ENCODE measurements at places on chromosomes 6 and 20.
A peak's percentile ranks its signal among the peaks of the same experiment; 100 is the strongest.

DNA sequence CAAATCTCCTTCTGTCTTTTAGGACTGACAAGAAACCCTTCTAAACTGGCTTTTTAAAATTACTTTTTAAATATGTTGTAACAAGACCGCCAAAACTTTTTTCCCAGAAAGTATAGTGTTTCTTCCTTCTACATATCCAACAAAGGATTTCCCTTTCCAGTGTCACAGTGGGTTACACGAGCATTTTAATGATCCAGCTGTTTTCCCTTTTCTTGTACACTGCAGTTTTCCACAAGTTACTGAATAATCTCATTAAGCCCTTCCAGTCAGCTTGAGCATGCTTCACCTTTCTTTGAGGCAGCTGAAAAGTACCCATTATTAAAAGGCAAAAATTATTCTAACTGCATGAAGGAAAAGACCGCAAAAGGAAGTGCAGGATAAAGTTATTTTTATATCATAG is 48.6 kb downstream of the CD24 start:
- DNase-seq, result no peak

DNA sequence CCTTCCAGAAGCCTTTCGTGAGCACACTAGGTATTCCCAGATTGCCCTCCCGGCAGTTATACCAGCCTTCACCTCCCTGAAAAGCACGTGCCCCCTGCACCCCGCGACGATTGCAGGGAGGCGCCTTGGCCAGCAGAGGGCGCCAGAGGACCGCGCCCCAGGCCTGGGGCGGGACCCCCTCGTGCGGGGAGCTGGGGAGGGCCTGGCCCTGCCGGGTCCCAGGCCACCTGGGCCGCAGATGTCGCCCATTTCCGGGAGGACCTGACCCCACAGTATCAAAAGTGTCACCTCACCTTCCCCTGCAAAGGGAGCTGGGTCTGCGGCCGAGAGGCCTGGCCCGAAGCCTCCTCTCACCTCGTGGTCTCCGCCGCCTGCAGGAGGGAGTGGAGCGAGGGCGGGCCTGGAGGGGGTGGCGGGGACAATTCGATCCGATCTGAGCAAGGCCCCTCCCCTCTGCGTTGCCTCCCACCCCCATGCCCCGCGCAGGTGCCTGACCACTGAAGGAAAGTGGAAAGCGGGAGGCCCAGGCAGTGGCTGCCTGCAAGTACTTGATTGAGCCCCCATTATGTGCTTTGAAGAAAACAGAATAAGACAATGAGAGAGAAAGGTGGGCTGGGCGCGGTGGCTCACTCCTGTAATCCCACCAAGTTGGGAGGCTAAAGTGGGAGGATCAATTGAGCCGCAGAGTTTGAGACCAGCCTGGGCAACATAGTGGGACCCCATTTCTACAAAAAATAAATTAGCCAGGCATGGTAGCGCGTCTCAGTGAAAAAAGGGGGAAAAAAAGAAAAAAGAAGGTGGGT is 3.5 kb upstream of the SNAI1 start:
- DNase-seq, result peak; percentile 44

DNA sequence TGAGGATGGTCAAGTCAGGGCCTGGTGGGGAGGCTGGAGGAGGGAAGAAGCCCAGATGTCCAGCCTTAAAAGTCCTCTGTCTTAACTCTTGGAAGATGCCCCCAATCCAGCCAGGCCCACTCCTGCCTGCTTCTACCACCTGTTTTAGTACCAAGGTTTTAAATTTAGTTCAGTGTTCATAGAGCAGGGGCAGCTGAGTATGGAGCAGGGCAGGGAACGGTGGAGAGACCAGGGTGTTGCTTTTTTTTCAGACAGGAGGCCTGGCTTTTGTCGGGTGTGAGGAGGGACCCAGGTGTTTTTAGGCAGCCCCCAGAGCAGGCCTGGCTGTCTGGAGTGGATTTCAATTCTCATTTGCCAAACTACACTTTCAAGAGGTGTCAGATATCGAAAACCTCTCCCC is 278.8 kb downstream of the CDC5L start:
- DNase-seq, result no peak

DNA sequence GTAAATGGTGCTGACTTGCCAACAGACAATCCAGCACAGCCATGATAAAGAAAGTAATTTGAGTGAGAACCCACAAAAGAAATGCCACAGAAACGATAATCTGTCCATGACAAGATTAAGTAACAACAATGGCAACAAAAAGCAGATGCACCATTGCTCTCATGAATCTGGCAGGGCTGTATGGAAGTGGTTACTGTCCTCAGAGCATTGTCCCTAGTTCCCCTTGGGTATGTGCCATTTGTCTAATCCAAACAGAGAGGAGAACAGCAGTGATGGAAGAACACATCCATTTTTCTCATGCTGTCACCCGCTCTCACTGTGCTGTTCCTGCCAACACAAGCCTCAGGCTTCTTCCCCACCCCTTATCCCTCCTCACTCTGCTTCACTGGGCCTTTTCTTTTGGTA is 65.8 kb downstream of the REV3L start:
- DNase-seq, result no peak

DNA sequence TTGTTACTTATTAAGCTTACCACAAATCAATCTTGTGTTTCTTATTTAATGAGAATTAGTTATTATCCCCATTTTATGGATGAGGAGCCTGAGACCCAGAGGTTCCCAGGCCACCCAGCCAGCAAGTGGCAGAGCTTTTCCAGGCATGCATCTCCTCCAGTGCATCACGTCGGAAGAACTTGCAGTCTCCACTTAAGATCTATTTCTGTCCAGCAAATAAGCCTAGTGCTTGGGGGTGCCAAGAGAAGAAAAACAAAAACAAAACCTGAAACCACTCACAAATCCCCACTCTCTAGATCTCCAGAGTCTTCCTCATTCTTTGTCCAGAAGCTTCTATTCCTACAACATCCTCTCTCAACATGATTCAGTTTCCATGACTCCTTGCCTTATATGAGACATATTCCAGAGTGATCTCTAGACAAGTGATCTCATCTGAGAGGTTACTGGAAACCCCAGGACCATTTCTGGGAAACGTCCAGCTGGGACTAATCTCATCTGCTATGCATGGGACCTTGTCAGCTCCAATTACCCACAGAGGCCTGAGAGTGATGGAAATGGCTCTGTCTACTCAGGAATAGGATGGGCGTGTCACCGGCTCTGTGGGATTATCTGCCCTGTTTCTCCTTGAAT is 4.1 kb downstream of the GUCA1B start:
- peak; percentile 35 for DNase-seq

GRCh38 chr6:170553534-170554012 is 466 bp upstream of the PSMB1 start:
- DNase-seq, result no peak

- no peak for DNase-seq
Observed at GRCh38 chr20:23407781-23408464, 13.4 kb downstream of the NAPB start.

DNA sequence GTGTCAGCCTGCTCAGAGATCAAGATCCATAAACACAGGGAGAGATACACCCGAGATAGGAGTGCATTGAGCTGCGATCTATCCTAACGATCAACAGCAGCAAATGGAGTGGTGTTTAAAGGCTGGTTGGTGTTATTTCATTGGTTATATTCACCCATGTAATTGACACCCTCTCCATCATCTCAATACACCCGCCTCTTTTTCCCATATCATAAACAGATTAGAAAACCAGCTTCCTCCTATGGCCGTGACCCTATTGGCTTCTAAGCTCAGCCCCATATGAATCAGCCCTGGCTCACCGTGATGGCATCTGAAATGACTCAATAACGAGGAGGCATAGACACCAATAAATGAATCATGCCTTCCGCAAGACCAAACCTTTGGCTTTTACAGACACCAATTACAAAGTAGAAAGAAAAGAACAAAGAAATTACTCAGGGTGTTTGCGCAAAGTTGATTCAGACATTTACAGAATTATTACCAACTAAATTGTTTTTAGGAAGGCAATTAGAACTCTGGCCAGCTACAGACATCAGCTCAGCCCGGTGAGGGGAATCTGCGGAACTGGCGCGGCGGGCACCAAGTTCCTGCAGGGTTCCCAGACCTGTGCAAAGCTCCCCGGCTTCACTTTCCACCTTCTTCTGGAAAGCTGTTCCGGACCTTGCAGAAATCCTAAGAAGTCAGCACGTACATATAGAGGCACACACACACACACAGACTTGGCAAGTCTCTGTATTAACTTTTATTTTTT is 11.5 kb downstream of the PMEPA1 start:
- peak; percentile 100 for DNase-seq

DNA sequence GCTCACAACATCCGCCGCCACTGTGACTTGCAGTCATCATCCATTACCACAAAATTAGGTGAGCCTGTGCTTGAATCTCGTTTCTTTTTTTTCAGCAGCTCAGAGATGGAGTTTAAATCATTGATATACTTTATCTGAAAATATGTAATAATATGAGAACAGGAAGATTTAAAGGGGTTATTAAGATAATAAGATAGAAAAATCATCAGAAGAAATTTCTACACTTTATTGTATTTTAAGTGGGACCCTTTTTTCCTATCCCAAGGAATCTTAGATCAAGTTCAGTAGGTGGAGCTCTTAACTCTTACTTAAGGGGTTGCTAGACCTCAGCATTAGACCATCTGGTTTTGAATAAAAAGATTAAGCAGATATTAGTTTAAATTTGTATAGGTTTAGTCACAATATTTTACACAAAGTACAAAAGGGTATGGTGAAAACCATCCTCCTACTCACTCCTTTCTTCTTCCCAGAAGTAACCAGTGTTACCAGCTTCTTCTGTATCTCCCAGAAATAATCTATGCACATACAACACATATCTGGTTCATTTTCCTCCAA is 9.4 kb upstream of the NCOA7 start:
- DNase-seq, result peak; percentile 68

GRCh38 chr20:61797971-61798411 is 267.7 kb downstream of the TAF4 start:
- no peak for DNase-seq

- DNase-seq, result no peak
Observed at GRCh38 chr6:31178143-31179041, 7.9 kb upstream of the POU5F1 start.

GRCh38 chr6:144785056-144785455 is 499.9 kb downstream of the UTRN start:
- DNase-seq, result no peak

DNA sequence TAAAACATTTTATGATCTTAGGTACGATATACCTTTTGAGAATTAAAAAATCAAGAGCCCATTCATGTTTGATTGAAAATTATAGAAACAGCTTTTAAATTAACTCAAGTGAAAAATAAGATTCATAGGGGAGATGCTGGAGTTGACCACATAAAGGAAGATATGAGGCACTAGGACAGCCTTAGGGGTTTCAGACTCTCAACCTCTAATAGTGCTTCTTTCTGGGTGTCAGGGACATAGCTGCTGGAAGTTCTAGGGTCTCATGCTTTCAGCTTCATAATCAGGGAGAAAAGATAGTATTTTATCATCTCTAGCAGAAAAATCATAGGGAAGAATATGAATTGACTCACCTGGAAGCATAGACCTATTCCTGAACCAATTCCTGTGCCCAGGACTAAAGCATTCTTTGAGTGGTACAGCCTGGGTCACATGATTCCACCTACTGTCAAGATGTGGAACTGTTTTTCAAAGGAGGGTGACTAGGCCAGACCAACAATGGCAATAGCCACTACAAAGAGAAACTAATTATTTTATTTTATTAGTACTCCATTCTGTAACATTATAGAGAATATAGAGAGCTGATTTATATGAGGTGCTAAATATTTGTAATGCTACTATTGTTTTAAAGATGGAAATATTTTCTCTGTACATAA is 27.8 kb upstream of the CENPW start:
- DNase-seq, result peak; percentile 37

- peak; percentile 85 for DNase-seq
Observed at GRCh38 chr6:1787894-1788293, 178.2 kb downstream of the FOXC1 start.

DNA sequence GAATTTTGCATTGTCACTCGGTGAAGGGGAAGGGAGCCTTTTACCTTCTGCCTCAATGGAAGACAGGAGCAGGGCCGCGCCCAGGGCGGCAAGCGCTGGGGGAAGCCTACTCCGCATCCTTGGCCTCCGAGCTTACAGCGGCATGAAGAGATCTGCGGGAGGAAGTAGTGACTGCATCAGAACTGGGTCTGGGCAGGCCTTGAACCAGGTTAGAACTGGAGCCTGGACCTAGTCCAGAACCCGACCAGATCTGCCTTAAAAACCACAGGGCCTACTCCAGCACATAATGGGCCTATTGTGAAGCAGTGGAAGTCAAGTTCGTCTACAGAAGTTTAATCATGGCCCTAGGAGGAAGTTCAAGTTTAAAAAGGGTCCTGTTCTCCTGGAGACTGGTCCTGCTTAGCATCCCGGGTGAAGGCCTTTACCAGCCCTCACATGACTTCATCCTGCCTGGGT is 3.1 kb downstream of the COL12A1 start:
- no peak for DNase-seq

DNA sequence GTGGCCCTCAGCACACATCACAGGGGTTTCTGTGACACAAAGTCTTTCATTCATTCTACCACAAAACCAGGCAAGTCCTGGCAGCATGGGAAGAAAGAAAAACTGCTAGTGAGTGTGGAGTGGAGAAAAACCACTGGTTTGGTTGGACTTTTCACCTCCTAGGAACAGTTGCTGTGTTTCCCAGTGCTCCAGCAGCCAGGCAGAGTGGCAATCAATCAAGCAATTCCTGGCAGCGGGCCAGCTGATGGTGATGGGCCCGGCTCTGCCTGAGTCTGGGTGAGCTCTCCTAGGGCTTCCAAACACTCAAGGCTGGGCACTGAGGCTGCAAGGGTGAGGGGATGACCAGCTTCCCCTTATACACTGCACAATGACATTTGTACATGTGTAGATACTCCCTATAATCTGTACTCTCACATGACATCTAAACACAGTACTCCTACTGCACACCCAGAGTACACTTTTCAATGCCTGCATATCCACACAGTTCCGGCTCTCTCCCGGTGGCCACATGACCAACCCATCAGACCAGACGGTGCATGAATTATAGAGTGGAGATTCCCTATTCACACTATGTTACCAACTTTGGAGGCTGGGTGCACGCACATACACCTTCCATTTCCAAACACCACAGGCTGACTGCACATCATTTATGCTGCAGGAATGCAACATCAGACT is 156.6 kb downstream of the UNC5CL start:
- no peak for DNase-seq

DNA sequence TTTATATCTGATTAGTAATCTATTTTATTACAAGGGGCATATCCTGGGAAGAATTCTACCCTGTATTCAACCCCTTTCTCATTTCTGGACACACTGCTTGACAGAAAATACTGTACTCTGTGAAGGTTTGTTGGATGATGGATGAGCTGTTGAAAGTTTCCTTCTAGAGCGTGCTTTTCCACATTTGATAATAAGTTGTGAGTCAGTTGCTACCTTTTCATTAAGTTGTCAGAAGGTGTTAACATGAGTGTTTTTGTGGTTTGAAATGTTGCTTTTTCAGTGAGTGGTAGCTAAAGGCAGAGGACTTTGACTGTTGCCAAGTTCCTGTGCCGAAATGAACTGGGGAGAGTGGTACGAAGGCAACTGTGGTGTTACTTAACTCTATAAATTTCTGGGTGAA is 3.9 kb upstream of the ECI2 start:
- no peak for DNase-seq
